GOT3 (cell line): ENCODE measurements at places on chromosomes 7 and 10.

DNA sequence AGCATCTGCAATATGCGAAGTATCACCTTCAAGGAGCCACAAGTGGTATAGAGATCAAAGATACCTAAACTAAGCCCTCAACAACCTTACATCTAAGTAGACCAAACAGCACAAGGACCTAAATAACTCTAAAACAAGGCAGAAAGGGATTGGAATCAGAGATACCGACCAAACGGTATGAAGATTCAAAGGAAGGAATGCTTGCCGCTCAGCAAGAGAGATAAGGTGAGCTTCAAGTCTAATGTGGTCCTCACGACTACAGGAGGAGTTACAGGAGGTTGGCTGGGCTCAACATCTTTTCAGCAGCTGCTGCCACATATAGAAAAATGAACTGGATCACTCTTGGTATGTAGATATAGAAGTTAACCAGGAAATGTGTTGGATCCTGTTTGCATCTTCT, 11.6 kb downstream of the ABLIM1 start:
- no peak for DNase-seq

- DNase-seq: no peak
These were observed 1.1 kb downstream of the NANOS1 start for GRCh38 chr10:119030421-119031250.

DNA sequence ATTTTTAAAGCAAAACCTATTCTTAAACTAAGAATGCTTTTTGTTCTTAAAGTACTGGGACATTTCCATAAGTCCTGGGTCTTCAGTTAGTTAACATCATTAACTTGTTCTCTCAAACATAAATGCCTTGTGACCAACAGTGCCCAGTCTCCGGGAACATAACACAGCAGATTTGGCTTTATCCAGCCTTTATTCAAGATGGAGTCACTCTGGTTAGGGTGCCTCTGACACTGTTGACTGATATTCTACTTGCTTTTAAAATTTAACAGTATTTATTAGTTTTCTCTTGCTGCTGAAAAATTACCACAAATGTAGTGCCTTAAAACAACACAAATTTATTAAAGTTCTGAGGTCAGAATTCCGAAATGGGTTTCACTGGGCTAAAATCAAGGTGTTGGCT, 44.1 kb downstream of the AVL9 start:
- no peak for DNase-seq

DNA sequence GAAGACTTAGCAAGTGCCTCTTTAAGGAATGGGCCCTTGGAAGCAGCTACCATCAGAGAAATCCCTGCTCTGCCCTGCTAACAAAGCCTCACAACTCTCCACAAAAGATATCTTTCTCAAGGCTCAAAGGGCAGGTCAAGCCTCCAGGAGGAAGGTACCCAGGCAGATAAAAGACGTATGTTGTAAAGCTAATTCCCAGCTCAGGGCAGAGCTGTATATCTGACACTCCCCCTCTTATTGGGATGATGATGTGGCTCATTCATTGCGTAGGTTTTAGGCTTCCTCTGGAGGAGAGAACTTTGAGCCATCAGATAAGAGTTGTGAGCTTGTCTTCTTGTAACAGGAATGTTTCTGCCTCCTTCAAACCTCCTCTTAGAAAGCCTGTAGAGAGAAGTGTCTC, 145.4 kb downstream of the CALN1 start:
- DNase-seq: no peak

- no peak for DNase-seq
These were observed 28.9 kb upstream of the PPIF start for GRCh38 chr10:79318369-79318768.

DNA sequence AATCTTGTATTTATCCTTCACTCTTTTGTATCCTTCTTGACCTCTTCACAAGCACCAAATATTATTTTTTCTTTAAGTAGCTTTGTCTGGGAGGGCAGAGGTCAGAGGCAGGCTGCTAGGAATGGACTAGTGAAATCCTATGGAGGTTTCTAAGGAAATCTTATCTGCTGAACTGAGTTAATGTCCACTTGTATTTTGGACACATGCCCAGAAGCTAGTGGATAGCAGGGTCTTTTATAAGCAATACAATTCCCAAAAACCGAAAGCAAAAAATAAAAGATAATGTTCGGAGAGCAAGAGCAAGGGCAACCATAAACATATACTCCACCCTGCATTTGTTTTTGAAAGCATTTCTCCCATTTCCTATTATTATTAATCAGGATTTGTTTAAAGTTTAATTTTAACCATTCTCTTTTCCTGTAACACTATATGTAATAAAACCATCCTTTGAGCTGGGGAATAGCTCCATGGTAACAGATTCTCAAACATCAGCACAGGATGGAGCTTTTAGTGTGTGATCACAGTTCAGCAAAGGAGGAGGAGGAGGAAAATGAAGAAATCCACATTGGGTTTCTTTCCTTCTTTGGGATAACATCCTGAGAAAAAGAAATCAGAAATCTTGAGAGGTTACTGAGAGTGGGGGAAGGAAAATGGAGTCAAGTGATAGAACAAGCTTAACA, 328.2 kb upstream of the LRRN3 start:
- DNase-seq: no peak

- no peak for DNase-seq
These were observed 20.3 kb downstream of the CELF2 start for GRCh38 chr10:11037991-11038390.

GRCh38 chr7:90839316-90839715, 243.2 kb downstream of the CDK14 start:
- no peak for DNase-seq

GRCh38 chr10:70357565-70357964, 24.9 kb downstream of the LRRC20 start:
- no peak for DNase-seq

- no peak for DNase-seq
These were observed 210.1 kb downstream of the JCAD start for GRCh38 chr10:29849126-29849833.

DNA sequence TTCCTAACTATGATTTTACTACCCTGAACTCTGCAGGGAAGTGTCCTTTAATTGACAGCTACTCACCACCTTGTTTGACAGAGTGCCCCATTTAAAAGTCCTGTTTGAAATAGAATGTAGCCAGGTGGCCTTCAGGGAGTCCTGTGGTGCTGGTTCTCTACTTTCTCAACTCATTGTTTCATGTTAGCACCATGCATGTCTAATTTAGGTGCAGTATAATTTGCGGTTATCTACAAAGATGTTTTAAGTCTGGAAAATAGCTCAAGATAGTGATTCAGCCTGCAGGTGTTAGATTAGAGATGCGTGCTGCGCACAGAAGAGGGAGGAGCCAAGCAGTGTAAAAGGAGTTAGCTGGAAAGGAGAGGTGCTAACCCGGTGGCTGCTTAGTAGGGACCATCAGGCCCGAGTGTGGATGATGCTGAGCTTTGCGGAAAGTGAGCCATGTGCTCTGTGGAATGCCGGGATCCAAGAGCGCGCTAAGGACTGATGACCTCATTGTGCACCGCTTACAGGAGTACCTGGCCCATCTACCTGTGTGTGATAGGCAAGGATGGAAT, 1.2 kb downstream of the CCM2 start:
- no peak for DNase-seq

DNA sequence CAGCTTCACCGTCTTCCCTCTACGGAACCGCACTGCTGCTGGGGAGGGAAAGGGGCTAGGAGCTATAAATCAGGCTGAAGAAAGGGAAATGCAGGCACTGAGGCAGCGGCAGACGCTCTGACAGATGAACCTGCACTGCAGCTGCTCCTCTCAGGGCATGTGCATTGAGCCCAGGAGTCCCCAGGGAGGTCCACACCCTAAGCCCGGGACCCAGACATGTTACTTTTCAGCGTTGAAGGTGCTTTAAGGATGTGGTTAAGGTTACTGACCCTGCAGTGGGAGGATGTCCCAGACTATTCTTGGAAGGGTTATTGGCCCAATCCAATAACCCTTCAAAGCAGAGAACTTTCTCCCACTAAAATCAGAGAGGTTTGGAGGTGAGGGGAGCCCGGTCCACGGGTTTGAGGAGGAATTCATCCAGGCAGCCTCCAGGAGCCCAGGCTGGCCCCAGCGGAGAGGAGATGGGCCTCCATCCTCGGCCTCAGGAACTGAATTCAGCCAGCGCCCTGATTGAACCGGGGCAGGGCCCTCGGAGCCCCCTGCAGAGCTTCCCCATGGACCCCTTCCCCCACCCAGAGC, 75.4 kb downstream of the ADARB2 start:
- DNase-seq: no peak

- DNase-seq: no peak
These were observed 731.5 kb upstream of the FZD8 start for GRCh38 chr10:36373424-36374096.

DNA sequence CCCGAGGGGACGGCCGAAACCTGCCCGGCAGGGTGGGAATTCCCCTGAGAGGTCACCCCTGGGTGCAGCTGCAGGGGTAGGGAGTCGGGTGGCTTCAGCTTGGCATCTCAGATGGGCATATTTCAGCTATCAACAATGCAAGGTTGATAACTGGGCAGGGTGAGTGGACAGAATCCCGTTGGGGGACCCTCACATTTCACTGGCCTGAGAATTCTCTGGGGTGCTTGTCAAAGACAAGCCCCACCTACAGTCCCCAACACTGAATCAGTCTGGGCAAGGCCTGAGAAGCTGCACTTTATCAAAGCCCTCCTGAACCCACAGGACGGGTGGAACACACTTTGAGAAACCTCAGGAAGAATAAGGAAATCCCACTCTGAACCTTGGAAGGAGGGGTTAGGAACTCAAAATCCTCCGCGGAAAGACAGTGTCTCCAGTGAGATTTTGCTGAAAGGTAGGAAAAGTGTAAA, 3.1 kb downstream of the RGS10 start:
- no peak for DNase-seq

- no peak for DNase-seq
These were observed 16.2 kb downstream of the GPR22 start for GRCh38 chr7:107486041-107486440.

DNA sequence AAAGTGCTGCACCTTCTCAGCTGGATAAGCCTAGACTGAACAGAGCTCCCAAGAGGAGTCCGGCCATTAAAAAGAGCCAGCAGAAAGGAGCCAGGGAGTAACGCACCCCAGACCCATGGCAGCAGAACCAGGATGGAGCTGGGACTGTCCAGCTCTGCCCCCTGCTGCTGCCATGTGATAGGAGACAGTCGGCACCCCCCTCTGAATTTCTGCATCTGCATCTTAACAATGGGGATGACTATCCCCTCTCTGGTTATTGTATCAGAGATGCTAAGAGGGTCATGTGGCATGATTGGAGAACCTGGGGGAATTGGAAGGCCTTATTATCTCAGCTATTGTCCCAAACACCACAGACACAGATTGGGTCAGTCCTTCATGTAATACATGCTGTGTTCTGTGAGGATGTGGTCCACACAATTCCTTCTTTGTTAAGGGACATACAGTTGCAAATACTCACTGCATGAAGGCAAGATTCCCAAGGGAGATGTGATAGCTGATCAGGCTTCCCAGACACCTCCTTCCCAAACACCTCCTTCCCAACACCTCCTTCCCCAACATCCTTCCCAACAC, 29.3 kb downstream of the PLEKHS1 start:
- no peak for DNase-seq

- no peak for DNase-seq
These were observed 22.2 kb upstream of the BMPER start for GRCh38 chr7:33882950-33883670.

GRCh38 chr10:88999625-89000024, 9.0 kb downstream of the FAS start:
- DNase-seq: no peak

DNA sequence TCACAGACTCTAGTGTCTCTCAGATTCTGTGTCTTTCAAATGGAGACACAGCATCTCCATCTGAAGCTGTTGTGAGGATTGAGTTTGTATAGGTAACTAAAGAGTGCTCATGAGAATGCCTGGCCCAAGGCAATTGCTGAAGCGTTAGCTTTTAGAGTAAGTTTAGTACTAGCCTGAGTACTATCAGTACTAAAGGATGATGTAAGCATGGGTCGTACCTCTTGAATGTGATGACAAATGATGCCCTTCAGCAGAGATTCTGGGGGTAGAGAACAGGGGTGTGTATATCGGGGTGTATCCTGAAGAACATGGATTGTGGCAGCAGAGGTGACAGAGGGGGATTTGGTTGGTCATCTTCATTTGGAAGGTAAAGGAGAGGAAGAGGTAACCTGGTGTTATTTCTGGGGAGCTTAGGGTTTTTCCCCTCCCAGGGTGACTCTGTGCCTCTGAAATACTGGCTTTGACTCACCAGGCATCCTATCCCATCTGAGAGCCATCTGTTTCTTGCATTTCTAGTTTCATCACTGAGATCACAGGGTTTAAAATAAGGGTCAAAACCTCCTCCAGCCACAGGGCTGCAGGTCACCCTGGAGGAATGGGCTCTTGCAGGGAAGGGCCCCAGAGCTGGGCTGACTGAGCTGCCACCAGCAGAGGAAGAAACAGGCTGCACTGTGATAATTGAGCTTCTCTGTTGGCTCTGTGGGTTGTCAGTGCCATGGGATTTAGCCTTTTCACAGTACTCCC, 756.0 kb downstream of the KCNMA1 start:
- DNase-seq: no peak

GRCh38 chr10:92839191-92840085, 8.9 kb upstream of the EXOC6 start:
- DNase-seq: no peak

DNA sequence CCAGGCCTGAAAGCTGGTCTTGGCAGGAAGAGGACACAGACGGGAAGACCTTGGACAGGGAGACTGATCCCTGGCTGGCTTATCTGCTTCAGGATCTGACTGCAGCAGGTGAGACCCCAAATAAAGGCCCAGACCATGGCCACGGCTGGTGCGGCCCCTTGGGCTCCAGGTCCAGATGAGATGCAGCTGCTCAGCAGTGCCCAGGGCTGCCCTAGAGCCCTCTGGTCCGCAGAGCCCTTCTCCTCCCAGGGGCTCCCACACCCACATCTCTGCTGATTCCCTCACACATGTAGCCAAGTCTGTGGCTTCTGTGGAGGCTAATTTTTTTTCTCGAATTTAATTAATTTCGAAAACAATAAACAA, 46.3 kb downstream of the VIPR2 start:
- DNase-seq: no peak

- no peak for DNase-seq
These were observed 245.6 kb upstream of the FZD8 start for GRCh38 chr10:35887685-35888084.

DNA sequence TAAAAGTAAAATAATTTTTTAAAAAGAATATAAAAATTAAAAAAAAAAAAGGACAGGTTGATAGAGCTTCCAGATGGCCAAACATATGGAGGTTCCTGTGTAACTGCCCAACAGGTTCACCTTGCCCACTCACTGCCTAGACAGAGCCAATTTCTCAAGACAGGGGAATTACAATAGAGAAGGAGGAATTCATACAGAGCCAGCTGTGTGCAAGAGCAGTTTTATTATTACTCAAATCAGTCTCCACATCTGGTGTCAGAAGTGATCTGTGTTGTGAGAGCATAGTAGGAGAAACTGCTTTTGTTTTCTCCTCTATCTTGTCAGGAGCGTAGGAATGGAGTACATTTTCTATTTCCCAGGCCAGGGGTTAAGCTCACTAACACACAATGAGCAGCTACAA, 31.0 kb downstream of the C7orf33 start:
- DNase-seq: no peak

DNA sequence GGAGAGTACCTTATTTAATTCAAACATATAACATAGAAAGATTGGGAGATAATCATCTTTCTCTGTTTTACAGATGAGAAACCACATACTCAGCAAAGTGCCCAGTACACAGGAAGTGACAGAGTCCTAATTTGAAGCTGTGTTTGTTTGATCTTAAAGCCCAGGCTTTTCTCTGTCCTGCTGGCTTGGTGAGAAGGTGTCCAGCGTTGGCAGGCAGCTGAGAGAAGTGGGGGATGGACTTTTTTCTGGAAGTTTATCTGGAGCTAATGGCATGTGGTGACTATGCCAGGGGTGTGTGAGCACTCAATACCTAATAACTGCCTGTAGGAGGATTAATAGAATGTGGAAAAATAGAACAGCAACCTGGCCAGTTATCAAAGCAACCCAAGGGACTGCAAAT, 60.8 kb downstream of the NPSR1 start:
- no peak for DNase-seq
